ENCODE measurements at places on chromosomes 2 and 18.

GRCh38 chr2:106953236-106953635, 67.3 kb upstream of the ST6GAL2 start:
- DNase-seq: no peak

DNA sequence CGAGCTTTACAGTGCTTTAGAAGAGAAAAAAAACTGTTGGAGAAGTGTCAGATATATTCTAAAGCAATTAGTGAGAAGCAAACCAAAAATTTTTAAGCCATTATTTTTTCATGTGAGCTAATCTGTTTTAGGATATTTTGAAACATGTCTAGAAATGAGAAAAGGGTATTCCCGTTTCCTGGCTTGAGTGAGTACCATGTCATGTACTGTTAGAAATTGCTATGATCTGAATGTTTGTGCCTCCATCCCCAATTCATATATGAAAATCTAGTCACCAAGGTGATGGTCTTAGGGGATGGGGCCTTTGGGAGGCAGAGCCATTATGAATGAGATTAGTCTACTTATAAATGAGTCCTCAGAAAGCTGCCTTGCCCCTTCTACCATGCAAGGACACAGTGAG, 493.3 kb upstream of the GCFC2 start:
- DNase-seq: no peak

GRCh38 chr2:127188797-127189196, 31.3 kb downstream of the CYP27C1 start:
- no peak for DNase-seq

GRCh38 chr2:121019071-121019470, 265.9 kb downstream of the TFCP2L1 start:
- no peak for DNase-seq

All from hematopoietic multipotent progenitor cell treated with erythropoietin and hydrocortisone succinate and interleukin-3 and kit ligand, for 17 days (in vitro differentiated cells).